Kidney (tissue), 22 donors: ENCODE measurements at places on chromosomes 6 and 20. TPM values are rescaled to one million over a fixed set of nuclear protein-coding genes. Genes with fewer than 3 reads are reported as not detected.

The IER3 gene
- 59.5 TPM for total RNA-seq

The KIF6 gene
- 2.9 TPM for total RNA-seq

The PRL gene
- total RNA-seq = not detected

- no peak for DNase-seq
Measured at GRCh38 chr6:52385074-52385473, 23.1 kb downstream of the PAQR8 start.

DNA sequence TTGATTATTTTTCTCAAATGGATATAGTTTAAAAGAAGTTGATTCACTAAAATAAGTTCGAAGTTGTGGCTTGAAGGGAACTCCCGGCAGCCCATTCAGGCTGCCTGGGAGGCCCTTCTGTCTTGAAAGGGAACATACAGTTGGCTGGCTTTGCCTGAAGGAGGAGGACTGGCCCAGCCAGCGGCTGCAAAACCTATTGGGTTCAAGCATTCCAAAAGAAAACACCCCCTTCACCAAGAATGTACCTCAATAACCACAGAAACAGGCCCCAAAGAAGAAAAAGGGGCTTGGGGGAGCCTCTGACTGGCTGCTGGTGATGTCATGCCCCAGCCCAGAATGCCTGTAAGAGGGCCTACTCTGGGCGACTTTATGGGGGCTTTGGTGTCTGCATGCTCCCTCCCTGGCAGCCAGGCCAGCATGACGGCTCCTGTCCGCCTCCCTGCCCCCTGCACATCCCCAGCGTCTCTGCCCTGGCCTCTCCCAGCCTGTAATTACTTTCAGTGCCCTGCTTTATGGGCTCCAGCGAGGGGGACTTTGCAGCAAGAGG, 36.5 kb downstream of the MAFB start:
- no peak for DNase-seq

- DNase-seq = no peak
Measured at GRCh38 chr20:16064989-16065707, 508.1 kb downstream of the KIF16B start.

DNA sequence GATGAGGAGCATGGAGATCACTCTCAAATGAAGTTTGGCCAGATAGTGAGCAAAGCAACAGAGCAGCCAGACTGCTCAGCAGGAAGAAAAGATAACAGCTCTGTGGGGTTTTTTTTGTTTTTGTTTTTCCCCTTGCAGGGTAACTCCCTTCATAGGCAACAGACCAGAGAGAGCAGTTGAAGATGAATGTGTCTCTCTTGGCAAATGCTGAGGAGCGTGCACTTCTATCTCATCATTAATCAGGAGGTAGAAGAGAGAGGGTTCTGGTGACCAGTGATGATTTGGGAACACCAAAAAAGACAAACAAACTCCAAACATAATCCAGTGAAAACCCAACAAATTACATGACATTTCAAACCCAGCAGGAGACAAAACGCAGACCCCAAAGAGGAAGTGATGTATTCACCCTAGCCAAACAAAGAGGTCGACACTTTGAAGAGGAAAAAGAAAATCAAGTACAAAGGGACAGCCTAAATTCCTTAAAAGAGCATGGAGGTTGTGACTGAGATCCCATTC, 66.2 kb upstream of the RREB1 start:
- DNase-seq = no peak

DNA sequence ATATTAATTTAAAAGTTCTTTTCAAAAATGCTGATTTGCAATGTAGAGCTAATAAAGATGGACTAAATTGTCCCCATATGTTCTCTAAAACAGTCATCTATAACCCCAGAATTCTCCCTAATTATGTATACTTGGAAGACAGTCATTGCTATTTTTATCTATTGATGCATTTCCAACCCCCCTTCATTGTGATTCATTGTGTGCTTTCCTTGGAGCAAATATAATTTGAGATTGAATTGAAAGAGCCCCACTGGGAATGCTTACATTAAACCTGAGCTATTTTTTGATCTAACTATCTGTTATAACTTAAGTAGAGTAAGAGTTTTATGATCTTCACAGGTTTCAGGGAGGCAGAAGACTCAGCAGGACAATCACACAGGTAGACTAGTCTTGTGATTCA, 73.7 kb upstream of the PTCHD4 start:
- DNase-seq = no peak

DNA sequence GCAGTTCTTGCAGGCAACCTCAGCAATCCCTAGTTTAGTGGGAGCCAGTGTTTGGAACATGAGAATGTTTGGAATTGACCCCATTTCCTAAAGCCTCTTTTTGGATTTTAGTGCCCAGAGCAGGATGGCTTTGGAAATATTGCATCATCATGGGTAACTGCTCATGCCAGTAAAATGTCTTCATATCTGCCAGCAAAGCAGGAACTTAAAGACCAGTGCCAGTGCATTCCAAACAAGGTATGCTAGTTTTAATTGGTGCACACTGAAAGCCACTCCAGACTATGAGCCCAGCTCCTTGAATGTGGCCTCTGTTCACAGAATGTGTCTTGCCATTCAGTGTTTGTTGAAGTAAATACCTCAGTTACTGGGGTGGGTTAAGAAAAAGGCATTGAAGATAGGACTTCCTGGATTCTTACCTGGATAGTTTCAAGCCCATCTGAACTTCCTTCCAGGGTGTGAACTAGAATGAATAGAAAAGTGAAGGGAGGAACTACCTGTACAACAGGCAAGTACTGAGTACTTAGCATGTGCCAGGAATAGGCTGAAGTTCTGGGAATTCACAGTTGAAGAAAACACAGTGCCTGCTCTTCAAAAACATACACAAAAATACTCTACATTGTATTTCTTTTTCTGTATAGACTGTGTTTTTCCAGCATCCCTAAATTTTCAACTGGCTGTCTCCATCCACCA, 70.5 kb downstream of the COL19A1 start:
- no peak for DNase-seq

GRCh38 chr6:36049582-36049981, 22.0 kb downstream of the MAPK14 start:
- DNase-seq = no peak

- DNase-seq = peak; percentile 92
Measured at GRCh38 chr6:130365166-130366106, at the start of gene TMEM200A. Gene TMEM200A, plus strand, starts transcription at chr6:130366017. Its CDS starts 74,406 bp downstream, at chr6:130440423.
